Naive thymus-derived CD8-positive, alpha-beta T cell (primary cell): ENCODE measurements at places on chromosomes 1 and 21.

GRCh38 chr1:88784551-88784950 is 100.5 kb downstream of the PKN2 start:
- no peak for DNase-seq

GRCh38 chr1:202319381-202320080 is 22.2 kb downstream of the UBE2T start:
- no peak for DNase-seq

DNA sequence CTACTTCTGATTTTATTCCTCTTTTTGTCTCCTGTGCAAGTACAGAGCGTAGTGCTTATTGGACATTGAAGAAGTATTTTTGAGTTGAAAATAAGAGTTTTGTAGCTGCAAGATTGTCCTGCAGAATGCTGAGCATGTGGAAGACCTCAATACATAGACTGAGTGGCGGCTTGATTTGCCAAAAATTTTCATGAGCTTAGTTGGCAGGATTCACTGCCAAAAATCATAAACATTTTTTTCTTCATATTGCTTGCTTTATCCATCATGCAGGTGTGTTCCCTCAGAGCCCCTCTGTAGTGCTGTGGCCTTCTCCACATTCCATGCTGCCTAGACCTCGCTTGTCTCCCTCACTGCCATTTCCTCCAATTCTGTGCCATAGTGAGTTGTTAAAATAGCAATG is 100.1 kb downstream of the DUSP10 start:
- no peak for DNase-seq

- DNase-seq: no peak
Observed at GRCh38 chr1:74053407-74053806, 144.6 kb downstream of the LRRIQ3 start.

DNA sequence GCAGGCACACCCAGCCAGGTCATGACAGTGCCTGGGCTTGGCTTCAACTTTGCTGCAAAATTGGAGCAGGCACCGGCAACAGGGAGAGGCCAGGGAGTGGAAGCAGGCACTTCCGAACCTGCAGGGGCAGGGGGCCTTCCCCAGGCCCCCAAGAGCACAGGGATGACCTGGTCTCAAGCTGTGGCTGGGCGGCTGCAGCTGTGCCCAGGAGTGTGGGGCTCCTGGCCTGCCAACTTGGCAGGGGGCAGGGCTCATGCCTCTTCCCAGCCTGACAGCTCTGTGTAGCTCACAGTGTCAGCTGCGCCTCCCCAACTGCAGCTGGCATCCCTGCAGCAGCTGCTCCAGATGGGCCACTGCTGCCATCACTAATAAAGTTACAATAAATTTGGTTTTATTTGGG is 51.5 kb upstream of the SCYL3 start:
- DNase-seq: no peak

- DNase-seq: no peak
Observed at GRCh38 chr1:168397806-168398205, 117.1 kb downstream of the TBX19 start.

GRCh38 chr21:38386967-38387366 is 111.3 kb downstream of the ERG start:
- DNase-seq: no peak

DNA sequence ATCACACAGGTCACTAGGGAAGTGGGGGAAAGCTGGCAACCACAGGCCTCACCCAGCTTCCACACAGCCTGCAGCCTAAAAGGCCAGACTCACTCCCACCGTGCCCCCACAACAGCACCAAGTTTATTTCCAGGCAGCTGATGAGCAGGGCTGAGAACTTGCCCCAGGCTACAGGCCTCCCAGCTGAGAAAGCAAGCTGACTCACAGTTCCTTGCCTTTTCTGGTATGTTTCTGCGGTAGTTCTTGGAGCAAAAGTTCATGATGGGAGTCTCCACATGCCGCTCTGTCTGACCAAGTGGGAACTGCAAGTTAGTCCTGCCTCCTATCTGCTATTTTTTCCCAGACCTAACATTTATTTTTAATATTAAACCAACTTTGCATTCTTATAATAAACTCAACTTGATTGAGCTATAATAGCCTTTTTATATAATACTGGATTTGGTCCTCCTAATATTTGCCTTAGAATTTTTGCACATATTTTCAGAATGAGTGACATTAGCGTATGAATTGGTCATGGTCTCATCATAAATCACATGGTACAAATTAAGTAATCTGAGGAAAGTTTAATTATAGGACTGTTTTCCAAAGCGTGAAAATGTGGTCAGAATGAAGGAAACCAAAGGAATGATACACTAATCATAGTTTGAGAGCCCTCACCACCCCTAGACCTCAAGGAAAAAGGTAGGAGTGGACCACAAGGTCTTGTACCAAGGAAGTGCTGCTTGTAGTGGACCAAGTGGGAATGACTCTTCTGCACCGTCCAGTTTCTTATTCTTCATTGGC is 30.7 kb downstream of the RPAP2 start:
- no peak for DNase-seq

GRCh38 chr1:191890433-191891088 is 267.7 kb upstream of the RGS18 start:
- no peak for DNase-seq

DNA sequence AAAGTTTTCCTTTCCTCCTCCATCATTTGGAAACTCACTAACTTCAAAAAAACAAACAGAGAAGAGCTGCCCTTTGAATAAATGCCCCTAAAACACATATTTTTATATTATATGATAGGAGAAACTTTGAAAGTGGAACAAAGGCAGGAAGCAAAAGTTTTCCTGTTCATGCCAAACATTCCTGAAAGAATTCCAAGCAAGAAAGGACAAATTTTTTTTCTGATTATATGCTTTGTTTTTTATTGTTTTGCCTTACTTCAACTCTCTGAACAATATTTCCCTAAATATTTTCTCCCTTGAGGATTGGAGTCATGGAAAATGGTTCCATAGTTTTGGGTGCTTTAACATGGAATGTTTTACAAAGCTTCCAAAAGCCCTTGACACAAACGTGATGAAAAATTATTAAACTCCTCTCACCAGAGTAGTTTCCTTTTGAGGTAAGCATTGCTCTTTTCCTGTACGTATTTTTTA is 638.5 kb upstream of the CAMK1G start:
- no peak for DNase-seq

GRCh38 chr1:30798389-30799232 is 41.0 kb upstream of the LAPTM5 start:
- no peak for DNase-seq

DNA sequence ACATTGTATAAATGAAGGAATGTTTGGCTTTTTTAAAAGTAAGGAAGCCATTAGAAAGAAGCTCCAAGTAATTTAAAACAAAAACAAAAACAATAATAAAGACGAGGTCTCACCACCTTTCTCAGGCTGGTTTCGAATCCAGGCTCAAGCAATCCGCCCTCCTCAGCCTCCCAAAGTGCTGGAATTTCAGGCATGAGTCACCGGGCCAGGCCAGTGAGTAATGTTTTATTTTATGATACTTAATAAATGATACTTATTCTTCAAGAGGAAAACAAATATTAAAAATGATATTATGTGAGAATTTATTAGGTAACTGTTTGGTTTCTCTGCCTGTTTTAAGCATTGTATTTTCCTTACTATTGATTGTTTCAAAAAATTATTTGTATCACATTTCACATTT is 201.4 kb upstream of the BRINP3 start:
- DNase-seq: no peak

DNA sequence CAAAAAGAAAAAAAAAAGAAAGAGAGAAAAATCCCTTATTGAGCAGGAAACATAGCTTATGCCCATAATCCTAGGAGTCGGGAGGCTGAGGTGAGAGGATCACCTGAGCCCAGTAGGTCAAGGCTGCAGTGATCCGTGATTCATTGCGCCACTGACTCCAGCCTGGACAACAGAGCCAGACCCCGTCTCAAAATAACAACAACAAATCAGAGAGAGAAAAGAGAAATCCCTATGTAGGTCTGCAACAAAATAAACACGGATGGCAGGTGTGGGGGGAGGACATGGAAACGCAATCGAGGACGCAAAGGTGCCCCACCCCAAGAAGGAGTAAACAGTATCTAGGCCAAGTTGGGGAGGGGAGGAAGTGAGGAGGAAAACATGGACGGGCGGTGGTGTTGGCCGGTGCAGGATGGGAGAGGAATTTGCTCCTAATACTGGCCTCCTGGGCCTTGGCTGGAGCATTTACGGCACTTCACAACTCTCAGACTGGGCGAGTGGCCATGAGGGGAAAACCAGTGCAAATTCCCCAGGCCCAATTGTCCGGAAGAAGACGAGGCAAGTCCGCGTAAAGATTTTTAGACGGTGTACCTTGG is 609 bp upstream of the CHTOP start:
- no peak for DNase-seq

DNA sequence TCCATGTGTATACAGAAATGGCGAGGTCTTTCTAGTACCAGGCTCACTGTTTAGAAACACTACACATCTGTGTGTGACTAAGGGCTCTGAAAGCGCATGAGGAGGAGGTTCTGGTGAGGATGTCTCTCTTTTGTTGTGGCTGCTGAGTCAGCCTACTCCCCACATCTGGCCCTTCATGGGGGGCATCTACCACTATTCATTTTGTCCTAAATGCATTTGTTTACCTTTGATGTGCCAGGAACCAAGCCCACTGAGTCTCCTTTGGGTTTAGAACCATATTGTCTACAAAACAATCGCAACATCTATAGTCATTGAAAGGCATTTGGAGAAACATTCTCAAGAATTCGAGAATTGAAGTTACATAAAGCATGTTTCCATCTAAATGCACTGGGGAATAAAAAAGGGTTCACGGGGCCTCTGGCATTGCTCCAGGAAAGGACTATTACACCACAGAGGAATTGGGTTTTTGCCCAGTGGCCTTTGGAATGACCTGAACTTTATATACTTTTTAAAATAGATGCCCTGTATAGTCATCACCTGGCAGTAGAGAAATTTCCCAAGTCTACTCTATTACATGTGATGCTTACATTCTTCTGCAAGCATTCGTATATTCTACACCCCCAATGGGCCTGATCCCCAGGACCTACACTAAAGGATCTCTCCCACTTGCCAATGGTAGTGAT is 35.1 kb upstream of the ADORA3 start:
- no peak for DNase-seq

- no peak for DNase-seq
Observed at GRCh38 chr1:107874221-107874620, 90.8 kb downstream of the VAV3 start.

DNA sequence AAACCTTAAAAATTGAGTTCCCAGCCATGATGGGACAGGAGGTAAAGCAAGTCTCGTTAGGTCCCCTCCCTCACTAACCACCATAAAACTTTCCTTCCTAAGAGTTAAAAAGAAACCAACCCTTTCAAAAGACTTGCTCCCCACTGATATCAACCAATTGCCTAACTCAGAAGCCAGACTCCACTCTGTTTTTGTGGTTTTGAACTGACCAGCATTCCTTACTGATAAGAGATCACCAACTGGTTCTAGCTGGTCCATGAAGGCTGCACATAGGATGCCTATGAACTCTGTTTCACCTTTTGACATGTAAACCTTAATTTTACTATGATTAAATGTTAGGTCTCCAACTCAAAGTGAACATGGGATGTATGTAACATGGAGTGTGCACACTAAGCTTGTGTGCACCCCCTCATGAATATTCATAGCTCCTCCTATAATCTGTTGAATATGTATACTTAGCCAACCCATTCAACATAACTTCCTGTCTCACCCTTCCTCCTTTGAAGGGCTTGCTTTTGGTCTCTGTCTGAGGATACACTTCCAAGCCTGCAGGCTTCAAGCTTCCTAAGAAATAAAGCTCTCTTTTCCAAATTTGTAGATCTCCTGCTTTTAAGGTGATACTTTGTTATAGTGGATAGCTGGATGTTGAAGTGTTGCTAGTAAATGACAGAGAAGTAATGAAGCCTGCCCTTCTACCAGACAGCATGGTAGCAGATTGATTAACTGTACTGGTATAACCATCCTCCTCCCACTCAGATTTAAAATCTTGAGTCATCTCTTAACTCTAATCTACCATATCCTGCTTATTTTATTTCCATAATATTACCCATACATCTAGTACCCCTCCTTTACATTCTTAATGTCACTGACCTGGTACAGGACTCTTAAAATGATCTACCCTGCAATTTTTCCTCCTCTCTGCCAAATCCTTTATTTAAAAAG is 95.6 kb downstream of the ZNF644 start:
- no peak for DNase-seq

GRCh38 chr21:28227881-28228635 is 764.6 kb downstream of the LTN1 start:
- DNase-seq: no peak

- DNase-seq: no peak
Observed at GRCh38 chr1:155932487-155932886, 1.7 kb downstream of the KHDC4 start.

DNA sequence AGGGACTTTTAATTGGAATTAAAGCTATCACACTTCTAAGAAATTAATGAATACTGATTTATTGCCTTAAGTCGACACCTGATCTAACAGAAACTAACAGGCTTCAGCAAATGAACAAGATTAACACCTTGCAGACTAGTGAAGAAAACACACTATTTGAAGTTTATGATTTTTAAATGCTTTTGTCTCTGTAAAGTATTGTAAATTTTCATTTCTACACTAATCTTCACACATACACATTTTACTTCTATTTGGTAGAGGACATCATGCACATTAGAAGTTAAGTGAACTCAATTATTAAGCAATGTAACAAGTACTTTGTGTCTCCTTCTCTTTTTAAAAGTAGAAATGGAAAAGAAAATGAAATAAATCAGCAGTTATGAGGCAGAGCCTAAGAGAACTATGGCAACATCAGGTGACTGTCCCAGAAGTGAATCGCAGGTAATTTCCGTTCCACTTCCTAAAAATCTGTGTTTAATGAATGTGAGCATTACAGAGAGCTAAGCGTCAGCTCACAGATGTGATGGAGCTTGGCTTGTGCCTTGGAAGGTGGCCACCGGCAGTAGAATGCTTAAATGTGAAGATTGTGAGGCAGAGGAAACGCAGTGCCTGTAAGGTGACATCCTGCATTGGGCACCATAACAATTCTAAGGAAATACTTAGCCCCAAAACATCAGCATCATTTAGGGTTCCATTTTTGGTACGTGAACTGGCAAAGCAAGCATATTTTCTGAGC is 1.2 kb downstream of the PRMT2 start:
- no peak for DNase-seq

GRCh38 chr1:83058327-83058726 is 940.6 kb downstream of the TTLL7 start:
- DNase-seq: no peak

DNA sequence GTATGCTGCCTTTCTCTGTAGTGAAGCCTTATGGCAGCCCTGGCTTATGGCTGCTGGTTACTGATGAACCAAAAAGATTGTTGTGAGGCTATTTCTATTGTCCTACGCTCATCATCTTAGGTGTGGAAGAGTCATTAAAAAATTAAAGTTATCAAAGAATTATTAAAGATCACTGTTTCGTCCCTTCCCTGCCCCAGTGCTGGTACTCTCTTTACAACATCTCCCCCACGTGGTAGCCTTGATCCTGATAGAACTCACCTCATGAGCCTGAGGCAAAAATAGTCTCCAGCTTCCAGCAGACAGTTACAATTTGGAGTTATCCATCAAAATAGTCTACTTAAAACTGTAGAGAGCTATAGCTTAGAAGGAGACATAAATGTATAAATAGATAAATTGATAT is 201.5 kb downstream of the S1PR1 start:
- DNase-seq: no peak

- DNase-seq: no peak
Observed at GRCh38 chr21:29082046-29082815, 8.8 kb upstream of the CCT8 start.

GRCh38 chr1:147071142-147071541 is 101.1 kb downstream of the PRKAB2 start:
- no peak for DNase-seq

GRCh38 chr1:40879482-40880175 is 17.5 kb upstream of the CITED4 start:
- no peak for DNase-seq
